ENCODE measurements at places on chromosomes 6 and 20.

GRCh38 chr20:60331688-60332300, 373.6 kb downstream of the CDH26 start:
- no peak for DNase-seq

GRCh38 chr20:38305541-38305940, 1.6 kb downstream of the BPI start:
- no peak for DNase-seq

- DNase-seq: no peak
These were observed 48.6 kb upstream of the NAA20 start for GRCh38 chr20:19968466-19969073.

- no peak for DNase-seq
These were observed 292.5 kb upstream of the ZNF337 start for GRCh38 chr20:25989196-25989595.

DNA sequence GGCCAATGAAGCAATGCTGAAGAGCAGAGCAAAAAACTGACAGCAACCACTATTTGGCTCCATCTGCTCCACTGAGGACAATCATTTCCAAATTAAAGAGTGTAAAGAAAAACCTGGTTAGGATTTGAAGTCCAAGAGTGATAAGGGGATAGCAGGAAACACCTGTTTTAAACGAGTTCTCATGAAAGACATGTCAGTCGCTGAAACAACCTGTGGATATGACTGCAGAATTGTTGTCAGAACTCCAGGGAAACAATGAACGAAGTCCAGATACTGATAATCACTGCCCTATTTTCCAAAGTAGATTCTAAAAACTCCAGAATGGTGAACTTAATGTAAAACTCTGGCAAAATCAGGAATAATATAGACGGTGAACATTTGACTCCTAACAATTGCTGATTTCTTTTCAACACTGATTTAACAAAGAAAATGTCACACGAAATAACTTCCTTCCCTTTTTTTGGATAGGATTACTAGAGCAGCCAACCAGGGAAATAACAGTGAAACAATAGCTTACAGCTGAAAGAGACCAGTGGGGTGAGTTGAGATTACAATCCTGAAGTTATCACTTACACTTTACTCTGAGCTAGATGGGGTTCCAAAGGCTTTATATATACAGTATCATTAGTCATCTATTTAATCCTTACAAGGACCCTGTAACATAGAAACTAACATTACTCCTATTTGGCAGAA, 83.7 kb downstream of the ELOVL5 start:
- DNase-seq: no peak

GRCh38 chr6:18579869-18580268, 192.7 kb downstream of the RNF144B start:
- no peak for DNase-seq

DNA sequence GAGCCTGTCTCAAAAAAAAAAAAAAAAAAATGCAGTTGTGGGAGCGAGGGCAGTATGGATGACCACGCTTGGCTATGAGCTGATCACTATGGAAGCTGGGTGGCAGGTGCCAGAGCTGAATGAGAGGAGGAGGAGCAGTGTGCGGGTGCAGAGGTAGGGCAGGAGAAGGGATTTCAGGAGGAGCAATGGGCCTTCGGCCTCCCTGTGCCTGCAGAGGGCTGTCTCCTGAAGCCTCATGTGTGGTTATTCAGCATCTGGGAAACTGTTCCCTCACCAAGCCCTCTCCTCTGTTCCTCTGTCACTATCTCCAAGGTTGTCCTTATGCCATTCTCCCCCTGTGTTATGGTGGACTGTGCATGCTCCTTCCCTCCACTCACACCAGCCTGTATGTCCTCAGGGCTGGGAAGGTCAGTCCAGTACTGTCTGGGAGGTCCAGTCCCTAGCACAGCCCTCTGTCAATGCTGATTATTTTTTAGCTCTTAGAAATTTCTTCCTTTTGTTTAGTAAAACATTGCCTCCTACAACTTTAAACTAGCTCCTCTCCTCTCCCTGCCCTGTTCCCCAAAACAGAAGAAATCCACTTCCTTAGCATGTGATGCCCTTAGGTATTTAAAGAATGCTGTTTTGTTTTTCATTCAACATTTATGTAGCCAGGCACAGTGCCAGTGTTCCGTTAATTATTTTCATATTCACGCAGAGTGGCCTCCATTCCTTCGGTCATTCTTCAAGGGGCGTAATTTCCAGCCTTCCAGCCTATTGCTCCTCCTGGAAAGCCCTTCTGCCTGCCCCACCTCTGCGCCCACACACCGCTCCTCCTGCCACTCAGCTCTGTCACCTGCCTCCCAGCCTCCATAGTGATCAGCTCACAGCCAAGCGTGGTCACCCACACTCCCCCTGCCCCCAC, 48.9 kb downstream of the CNBD2 start:
- no peak for DNase-seq

DNA sequence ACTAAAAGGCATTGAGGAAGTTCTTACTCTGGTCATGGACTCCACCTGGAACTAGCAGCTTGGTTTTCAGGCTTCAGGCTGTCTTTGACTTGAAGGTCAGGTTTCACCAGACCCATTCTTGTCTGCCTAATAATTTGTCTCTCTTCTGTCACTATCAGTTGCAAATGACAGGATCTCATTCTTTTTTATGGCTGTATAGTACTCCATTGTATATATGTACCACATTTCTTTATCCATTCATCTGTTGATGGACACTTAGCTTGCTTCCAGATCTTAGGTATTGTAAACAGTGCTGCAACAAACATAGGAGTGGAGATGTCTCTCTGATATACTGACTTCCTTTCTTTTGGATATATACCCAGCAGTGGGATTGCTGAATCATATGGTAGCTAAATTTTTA, 73.1 kb upstream of the SYNCRIP start:
- no peak for DNase-seq

DNA sequence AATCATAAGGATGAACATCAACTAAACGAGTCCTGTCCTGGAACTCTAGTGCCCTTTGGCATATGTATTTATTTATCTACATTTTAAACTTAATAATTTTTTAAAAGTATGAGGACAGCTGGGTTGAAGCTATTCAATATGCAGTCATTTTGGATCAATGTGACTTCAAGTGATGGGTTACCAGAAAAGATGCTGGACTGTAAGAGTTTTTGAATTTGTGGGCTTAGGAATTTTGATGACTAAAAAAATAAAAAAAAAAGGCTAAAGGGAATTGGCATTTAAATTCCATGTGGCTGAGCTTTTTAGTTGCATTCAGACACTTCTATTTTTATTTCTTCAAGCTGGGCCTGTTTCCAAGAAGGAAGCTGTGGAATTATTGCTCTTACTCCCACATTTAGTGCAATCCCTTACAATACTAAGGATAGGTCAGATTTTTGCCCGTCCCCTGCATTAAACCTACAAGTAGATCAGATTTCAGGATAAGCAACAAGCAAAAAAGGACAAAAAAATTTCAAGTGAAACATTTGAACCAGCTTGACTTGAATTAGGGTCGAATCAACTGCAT, 704.2 kb upstream of the CITED2 start:
- DNase-seq: no peak

DNA sequence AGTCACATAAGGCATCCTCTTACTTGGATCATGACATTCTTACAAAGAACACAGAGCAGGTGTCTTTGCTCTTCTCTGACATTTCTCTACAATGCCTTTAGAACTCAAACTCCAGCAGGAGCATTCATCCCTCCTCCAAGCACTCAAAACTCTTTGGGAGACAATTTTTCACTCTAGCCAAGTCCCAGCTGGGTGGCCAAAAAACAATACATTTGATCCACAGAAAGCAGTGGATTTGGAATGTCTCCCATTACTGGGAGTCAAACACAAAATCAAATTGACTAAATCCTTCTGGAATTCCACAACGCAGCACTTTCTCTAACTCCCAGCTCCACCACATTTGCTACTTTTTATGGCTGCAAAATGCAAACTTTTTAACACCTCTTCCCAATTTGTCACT, 108.6 kb upstream of the VGLL2 start:
- no peak for DNase-seq

DNA sequence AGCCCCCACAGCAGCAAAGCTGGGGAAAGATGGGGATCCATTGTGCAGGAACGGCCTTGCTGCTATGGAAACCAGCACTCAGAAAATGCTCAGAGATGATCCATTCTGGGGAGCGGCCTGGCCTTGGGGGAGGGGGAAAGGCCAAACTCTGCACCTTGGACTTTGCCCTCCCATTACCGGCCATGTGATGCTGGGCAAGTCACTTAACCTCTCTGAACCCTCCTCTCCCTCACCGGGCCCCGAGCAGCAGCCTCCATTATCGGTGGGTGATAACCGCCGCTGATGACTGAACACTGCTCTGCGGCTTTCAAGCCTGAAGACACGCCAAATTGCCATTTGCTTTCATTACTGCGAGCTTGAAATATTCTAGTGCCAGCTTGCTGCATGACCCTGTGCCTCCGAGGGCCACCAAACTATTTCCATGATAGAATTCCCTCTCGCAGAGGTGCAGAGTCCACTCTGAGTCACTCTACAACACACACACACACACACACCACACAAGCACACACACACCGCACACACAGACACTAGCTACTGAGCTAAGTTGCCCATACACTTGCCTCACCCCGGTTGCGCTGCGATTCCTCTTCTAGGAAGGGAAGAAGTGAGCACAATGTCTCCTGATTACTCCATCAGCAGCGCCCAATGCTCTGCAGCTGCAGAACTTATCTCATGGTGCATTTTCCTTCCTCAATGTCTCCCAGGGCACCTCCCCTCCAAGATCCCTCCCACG, 20.6 kb upstream of the SIRPA start:
- no peak for DNase-seq

GRCh38 chr6:161143663-161144430, 130.0 kb downstream of the AGPAT4 start:
- DNase-seq: no peak

- no peak for DNase-seq
These were observed 22.1 kb downstream of the PABPC1L start for GRCh38 chr20:44931911-44932310.

GRCh38 chr6:26328265-26328844, 36.6 kb upstream of the BTN3A2 start:
- no peak for DNase-seq

DNA sequence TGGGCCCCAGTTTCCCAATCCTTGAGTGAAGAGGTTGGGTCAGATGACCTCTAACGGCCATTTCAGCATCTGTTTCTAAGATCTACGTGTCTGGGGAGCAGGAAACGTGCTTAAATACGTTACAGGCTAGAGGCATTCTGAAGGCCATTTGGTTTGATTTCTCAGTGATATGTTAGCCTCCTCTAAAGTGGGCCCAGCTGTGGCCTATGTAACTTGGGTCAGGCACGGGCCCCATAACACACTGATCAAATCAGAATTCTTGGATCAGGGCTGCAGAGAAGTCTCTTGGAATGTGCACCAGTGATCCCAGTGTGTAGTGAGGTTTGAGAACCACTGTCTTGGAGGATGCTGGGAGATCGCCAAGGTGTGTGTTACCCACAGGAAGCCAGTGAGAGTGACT, 36.1 kb upstream of the TGM3 start:
- DNase-seq: no peak

GRCh38 chr20:24962510-24962909, 13.4 kb downstream of the CST7 start:
- DNase-seq: no peak

DNA sequence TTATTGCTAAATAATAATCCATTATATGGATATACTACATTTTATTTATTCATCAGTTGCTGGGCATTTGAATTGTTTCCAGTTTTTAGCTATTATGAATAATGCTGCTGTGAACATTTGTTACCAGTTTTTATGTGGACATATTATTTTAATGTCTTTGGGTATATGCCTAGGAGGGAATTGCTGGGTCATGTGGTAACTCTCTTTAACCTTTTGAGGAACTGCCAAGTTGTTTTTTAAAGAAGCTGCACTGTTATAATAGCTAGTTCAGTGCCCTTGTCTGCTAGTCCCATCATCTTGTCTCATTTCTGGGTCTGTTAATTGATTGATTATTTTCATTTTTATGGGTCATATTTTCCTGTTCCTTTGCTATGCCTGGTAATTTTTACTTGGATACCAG, 56.3 kb downstream of the FOXO3 start:
- DNase-seq: no peak

GRCh38 chr6:134521116-134521501, 203.2 kb upstream of the SGK1 start:
- no peak for DNase-seq

DNA sequence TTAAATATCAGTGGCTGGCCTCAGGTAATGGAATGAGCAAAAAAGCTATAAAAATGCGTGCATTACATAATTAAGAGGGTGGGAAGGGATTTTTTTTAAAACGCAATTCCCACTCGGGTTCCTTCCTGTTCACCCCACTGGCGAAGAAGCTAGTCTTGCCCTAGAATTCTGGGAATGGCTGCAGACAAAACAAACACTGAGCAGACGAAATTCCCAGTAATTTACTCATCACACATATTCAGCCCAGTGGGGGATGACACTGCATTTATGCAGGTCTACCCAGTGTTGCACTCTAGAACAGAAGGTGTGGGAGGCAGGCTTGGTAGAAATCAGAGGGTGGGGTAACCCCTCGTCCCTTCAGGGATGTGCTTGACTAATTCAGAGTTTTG, 2695.0 kb upstream of the DEFB115 start:
- no peak for DNase-seq

- DNase-seq: no peak
These were observed 265.1 kb upstream of the CEP162 start for GRCh38 chr6:84492241-84493165.

GRCh38 chr6:15392182-15392581, 146.3 kb downstream of the JARID2 start:
- no peak for DNase-seq

GRCh38 chr6:88059191-88059590, 11.6 kb downstream of the SPACA1 start:
- no peak for DNase-seq

DNA sequence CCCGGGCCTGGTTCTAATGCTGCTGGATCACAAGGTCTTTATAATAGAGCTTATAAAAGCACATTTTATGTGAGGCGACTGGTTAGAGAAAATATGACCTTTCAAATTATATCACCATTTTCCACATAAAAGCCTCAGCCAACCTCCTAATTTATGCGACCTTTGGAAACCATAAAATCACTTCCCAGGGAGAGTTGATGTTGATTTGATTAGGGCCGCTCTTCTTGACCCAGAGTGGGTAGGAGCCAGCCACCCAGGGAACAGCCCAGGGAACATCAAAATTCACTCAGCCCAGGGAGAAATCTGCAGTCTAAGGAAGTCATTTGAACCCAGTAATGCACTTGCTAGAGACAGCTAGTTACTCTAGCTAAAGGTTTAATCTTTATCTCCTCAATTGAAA, 79.8 kb upstream of the TENT5A start:
- DNase-seq: no peak

- DNase-seq: no peak
These were observed 108.4 kb downstream of the JAG1 start for GRCh38 chr20:10565191-10565921.

GRCh38 chr6:7646394-7646793, 56.4 kb downstream of the SNRNP48 start:
- no peak for DNase-seq

DNA sequence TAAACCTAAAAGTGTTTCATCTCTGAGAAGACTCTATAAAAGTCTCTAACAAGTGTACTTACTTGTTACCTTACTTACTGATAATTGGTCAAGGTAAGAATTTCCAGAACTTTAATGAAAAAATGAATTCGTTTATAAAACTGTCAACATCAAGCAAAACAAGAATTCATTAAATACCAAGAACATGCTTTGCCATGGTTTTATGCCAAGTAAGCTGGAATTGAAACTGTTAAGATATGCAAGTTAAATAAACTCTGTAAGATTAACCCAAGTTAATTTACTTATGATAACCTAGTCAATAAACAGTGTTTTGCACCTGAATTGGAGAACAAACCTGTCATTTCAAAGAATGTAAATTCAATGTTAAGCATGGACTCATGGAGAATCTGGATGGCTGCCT, 17.1 kb upstream of the DEFB113 start:
- no peak for DNase-seq
